NB4 (cell line): ENCODE measurements at places on chromosomes 3 and 15.

GRCh38 chr3:119631516-119631915, 28.9 kb downstream of the POPDC2 start:
- DNase-seq, result no peak

- DNase-seq, result no peak
Observed at GRCh38 chr3:170448584-170448983, 29.9 kb downstream of the CLDN11 start.

- peak; percentile 68 for DNase-seq
Observed at GRCh38 chr15:28975766-28976179, 90.0 kb downstream of the APBA2 start.

DNA sequence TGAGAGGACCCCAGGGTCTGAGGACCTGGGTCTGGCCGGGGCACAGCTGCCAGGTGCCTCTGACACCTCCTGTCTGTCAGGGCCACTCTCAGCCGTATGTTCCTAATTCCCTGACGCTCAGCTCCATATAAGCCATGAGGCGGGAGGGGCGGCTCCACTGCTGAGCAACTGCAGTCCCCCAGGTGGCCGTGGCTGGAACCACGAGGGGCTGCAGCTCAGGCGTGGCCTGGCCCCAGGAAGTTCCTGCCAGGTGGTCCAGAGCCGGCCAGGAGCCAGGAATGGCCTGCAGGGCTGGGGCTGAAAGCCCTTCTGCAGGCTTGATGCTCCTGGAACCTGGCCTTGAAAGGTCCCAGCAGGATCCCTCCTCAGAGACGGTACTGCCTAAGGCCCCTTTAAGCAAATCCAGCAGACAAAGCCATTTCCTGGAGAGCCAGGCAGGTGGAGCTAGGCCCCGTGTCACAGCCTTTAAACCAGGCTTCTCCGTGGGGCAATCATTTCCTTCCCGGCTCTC, 118.0 kb downstream of the CHSY1 start:
- no peak for DNase-seq

DNA sequence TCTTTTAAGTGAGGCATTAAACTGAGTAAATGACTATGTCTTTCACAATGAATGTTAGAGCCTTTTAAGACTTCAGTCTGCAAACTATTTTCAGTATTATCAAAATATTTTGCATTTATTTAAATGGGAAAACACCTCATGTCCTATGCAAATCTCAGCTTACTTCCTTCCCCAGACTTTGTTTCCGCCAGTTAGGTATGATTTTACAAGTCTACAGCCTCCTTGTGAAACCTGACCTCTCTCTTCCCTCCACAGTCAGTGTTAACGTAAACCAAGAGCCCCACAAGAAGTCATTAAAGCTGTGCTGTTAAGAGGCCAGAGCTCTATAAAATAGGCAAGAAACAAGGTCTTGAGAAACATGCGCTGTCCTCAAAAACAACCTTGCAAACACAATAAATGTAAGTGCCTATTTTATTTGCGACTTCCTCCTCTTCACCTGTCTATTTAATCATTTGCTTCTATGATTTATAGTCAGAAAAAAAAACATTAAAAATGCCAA, 48.3 kb downstream of the PRTG start:
- DNase-seq, result peak; percentile 6

- DNase-seq, result peak; percentile 36
Observed at GRCh38 chr15:29089731-29090616, 179.6 kb downstream of the NSMCE3 start.

DNA sequence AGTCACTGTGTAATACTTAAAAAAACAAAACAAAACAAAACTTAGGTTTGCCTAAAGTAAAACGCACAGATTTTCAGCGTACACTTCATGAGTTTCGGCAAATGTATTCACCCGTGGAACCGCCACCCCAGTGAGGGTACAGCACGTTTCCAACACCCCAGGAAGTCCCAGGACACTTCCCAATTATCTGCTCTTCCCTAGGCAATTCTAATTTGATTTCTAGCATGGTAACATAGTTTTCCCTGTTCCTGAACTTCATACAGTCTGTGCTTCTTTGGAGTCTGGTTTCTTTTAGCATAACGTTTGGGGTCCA, 497 bp upstream of the CLASP2 start:
- no peak for DNase-seq
